Activated CD4-positive, alpha-beta T cell treated with anti-CD3 and anti-CD28 coated beads, Interleukin-2, amount 50 U/mL, for 4 hours (primary cell): ENCODE measurements at places on chromosomes 2 and 18.

- no peak for DNase-seq
Measured at GRCh38 chr18:26073758-26074157, 16.7 kb downstream of the SS18 start.

DNA sequence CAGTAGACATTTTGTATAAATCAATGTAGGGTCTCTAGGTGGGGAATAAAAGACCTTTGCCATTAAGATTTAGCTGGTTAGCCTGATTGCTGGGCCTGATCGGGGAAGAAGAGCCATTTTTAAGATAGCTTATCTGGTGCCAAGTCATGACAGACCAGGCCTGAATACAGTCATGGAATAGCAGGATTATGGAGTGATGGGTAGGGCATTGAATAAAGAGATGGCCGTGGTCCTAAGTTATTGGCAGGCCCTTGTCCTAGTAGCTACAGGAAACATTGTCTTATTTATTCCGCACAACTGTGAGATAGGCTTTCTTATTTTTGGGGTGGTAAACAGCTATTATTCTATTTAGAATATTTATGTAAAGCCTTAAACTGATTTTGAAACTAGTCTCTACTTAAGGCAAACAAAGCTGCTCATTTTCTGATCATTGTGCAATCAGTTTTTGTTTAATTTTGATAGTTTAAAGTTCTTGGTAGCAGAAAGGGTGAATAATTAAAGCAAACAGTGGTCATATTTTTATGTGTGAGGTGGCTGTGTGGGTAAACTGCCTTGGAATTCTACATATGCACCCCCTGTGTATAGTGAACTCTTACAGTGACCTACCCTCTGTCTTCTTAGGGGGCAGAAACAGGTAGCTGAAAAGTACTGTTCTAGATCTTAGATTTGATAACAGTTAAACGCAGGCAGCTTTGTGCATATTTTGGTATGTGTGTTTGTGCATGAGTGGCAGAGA lies 22.6 kb downstream of the ZNF236 start:
- no peak for DNase-seq

DNA sequence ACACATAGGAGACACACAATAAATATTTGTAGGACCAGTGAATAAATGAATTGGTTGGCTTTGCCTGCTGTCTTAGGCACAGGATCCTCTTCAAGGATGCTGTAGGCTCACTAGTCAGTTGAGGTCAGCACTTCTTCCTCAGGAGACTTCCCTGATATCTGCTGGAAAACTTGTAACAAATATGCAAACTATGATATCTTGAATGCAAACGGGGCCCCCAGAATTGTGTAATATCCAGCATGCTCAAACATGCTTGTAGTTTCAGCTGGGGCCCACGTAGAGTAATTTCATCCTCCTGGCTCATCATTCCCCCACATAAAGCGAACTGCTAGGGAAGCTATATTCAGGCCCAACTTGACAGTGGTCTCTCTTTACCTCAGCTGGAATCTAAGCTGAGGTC lies 43.6 kb downstream of the POLE4 start:
- no peak for DNase-seq

DNA sequence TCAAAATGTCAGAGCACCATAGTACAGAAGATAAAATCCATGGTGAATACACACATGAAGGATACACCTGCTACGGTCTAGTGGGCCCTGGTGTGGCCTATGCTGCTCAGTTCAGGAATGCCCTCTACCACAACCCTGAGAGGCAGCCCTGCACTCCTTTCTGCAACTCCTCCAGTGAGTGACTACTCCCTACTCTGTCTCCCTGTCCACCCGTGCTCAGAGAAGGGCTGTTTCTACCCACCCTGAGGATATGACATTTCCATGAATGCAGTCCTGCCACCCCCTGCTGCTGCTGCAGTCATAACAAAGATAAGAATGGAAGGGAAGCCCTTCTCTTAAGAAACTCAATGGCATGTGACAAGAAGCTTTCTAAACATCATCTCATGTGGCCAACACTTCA lies 137.0 kb downstream of the EN1 start:
- no peak for DNase-seq

DNA sequence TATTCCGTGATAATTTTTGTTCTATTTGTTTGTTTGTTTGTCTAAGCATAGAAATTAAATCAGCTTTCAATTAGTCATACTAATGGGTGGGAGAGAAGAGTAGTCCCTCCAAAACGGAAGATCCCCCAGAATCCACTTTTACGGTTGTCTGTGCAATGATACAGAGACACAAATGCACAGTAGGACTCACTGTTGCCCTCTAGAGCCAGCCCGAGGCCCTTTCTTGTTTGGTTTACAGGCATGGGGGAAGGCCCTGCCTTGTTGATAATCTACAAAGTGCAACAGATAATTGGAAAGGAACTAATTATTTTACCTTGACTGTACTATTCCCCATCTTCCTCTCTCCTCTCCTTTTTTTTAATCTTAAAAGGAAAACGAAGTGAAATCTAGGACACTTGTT lies 121.1 kb downstream of the ACOXL start:
- DNase-seq = peak; percentile 41

- DNase-seq = no peak
Measured at GRCh38 chr18:46639386-46639785, 17.6 kb downstream of the LOXHD1 start.

- DNase-seq = no peak
Measured at GRCh38 chr2:137897082-137897481, 67.2 kb upstream of the HNMT start.

DNA sequence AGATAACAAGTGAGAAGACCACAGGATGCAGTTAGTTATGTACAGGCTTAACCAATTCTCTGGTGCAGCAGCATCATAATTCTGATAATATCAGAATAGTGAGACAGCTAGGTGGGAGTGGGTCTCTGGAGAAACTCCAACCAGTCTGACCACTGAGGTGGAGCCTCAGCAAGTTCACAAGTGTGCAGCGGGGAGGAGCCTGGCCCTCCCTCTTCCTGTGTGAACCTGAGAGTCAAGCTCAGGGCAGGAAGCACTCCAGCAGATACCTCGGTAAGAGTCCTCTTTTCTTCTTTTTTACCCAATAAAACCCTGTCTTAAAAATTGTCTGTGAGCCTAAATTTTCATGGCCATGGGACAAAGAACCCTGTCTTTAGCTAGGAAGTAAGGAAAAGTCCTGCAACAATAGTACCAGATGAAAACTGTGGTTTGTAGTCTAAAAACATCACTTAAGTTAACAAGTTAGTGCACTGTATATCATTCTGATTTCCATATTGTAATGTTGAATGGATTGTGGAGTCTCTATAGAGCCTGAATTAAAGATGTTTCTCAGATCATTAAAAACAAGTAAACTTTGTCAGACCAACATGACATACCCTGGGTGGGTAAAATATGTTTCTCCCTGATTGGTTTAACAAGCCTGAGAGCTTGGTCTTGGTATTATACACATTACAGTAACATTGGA lies 370.8 kb downstream of the TMEM182 start:
- no peak for DNase-seq

- DNase-seq = no peak
Measured at GRCh38 chr2:56812432-56812831, 628.6 kb downstream of the CCDC85A start.

DNA sequence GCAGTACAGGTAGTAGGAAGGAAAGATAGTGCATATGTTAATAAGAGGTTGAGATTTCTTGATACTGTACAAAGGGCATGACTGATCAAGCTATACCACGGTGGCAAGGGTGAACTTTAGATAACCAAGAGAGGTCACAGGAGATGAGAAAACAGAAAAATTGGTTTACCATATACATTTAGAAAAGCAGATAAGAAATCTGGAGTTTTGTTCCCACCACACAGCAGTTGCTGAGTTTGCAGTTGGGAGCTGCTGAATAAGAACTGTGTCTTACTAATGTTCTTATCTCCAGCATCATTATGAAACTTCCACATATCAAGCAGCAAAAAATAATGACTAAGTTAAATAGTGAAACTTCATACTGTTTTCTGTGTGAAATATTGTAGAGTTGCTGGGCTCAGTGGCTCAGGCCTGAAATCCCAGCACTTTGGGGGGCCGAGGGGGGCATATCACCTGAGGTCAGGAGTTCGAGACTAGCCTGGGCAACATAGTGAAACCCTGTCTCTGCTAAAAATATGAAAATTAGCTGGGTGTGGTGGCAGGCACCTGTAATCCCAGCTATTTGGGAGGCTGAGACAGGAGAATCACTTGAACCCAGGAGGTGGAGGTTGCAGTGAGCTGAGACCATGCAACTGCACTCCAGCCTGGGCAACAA lies 12.0 kb upstream of the IMPACT start:
- DNase-seq = no peak
